ENCODE measurements at places on chromosomes 12 and 14.

- DNase-seq, result no peak
These were observed 5.4 kb downstream of the CIPC start for GRCh38 chr14:77103475-77103874.

DNA sequence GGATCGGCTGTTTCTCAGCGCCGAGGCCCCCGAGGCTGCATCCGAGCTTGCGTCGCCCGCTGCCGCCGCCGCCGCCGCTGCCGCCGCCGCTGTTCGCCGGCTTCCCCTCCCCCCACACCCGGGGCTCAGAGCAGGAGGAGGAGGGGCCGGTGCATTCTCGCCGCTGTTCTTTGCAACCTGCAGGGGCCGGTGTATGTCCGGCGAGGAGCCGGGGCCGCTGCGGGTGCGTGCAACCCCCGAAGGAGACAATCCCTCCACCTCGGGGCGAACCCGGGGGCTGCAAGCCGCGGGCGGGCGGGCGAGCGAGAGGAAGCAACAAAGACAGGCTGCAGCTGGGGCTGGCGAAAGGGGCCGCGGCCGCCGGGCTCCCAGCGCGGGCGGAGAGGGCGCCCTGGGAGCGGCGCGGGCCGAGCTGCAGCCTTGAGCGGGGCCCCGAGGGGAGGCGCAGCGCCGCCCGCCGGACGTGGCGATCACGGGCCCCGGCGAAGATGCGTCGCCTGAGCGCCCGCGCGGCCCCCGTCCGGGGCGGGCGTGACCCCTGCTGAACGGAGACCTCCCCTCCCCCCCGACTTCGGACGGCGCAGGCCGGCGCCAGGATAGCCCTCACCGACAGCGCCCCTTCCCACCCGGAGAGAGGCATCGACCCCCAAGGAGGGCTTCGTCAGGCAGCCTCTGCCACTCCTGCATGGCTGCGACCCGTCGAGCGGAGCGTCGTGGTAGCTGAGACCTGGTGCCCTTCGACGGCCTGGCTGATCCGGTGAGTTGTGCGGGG is 702 bp downstream of the FAM222A start:
- DNase-seq, result no peak

DNA sequence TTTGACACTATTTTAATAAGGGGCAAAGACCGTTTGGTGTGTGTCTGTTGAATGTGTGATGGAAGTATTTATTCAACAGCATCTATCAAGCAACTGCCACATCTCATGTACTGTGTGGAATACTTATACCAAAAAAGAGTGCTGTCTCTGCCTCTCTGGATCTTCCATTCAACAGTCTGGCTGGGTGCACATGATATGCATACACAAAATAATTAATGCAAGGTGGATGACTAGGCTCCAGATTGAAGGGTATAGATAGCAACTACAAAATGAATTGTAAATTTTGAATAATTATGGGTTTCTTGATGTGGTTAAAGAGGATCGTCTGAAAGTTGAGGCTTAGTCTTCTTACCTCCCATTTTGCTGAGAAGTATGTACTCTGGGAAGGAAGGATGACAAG is 145.9 kb upstream of the OTX2 start:
- no peak for DNase-seq

- DNase-seq, result no peak
These were observed 358.6 kb downstream of the VRK1 start for GRCh38 chr14:97155814-97156213.

GRCh38 chr12:38587594-38587993 is 271.0 kb downstream of the ALG10B start:
- DNase-seq, result no peak

GRCh38 chr12:31929027-31929526 is 30.1 kb upstream of the RESF1 start:
- DNase-seq, result no peak

- no peak for DNase-seq
These were observed 154.2 kb upstream of the PRMT8 start for GRCh38 chr12:3336606-3337311.

GRCh38 chr14:84340938-84341337 is 1189.0 kb upstream of the FLRT2 start:
- peak; percentile 13 for DNase-seq

- DNase-seq, result no peak
These were observed 44.4 kb upstream of the PRIMA1 start for GRCh38 chr14:93832665-93833064.

DNA sequence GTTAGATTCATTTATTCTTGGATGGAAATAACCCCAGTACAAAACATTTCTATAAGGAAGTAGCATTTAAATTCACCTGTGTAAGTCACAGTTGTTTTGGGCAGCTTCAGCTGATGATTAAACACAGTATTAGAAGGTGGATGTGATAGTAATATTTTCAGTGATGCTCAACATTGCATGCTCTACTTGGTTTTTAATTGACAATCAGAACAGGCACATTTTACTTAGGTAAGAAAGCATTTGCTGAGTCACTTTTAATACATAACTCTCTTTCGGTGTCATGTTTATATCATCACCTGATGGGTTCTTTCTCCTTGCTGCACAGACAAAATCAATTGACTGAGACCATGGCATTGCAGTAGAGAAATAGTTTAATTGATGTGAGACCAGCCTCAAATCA is 80.7 kb downstream of the CMAS start:
- DNase-seq, result no peak

DNA sequence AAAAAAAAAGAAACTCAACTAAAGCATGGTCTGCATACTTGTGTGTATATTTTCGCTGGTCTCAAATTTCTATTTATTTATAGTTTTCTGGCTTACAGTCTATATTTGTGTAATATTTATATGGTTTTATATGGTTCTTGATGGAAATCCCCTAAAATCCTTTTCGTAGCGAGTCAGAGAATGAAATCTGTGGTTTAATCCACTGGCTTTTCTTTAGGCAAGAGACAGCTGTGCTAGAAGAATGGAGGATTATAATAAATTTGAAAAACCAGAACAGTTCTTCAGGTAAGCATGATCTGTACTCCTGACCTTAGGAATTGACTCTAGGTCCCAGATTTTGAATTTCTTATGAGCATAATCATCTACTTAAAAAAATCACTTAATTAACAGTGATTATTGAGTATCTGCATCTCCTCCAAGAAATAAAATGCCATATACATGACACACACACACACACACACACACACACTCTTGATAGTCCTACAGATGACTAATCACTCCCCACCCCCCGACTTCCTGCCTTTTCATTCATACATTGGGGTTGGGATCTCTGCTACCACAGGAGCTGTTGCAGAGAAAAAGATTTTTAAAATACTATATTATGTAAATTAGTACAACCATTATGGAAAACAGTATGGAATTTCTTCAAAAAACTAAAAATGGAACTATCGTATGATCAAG is 113.4 kb downstream of the CRADD start:
- DNase-seq, result no peak

DNA sequence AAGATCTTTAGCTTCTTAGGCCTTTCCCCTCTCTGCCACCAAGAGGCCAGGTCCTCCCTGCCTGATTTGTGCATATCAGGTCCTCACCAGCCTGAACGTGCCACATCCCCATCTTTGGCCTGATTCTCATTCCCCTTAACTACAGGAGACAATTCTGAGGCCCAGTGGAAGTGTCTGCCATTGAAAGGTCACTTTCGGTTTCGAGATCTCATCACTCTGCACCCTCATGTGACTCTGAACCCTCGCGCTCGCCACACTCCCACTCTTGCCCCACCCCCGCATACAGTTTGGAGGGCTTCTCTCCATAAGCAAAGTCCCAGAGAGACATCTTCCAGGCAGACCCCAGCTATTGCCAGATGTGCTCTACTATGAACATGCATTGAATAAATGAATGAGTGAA is 189.0 kb downstream of the NTF3 start:
- no peak for DNase-seq

DNA sequence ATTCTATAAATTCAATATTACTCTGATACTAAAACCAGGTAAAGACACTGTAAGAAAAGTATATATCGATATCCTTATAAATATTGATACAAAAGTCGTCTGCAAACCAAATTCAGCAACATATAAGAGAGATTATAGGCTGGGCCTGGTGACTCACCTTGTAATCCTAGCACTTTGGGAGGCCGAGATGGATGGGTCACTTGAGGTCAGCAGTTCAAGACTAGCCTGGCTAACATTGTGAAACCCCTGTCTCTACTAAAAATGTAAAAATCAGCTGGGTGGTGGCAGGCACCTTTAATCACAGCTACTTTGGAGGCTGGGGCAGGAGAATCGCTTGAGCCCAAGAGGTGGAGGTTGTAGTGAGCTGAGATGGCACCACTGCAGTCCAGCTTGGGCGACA is 13.5 kb upstream of the TUBA1C start:
- no peak for DNase-seq
